Stimulated activated naive B cell treated with anti-CD40 and anti-IgM and Interleukin-4, amounts not matched to agents 10 μg/mL and 1 μg/mL and 100 μg/mL, for 72 hours (primary cell): ENCODE measurements at places on chromosomes 12 and 14.

DNA sequence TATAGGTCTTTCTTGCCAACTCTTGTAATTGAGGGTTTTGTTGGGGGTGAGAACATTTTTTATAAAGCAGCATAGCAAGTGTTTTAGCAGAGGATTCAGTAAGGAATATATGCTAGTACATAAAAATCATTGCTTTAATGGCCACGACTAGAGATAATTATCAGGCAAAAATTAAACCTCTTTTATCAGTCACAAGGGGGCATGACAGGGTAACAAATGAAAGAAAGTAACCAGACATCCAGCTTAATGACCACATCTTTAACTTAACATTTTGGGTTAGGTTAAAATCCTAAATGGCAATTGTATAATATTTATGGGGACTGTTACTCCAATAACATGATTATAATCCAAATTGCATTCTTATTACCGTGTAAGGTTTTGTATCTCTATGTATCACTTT, 119.6 kb downstream of the LRRIQ1 start:
- H3K4me1 ChIP-seq = no peaks in the 10 kb centered on the region
- no peak overlapping the region for H3K27ac ChIP-seq
- H3K27me3 ChIP-seq = no peaks in the 10 kb centered on the region
- no peaks in the 10 kb centered on the region for H3K36me3 ChIP-seq
- no peak for DNase-seq

GRCh38 chr14:93861836-93862235, 65.3 kb upstream of the FAM181A start:
- H3K36me3 ChIP-seq = no peaks in the 10 kb centered on the region
- no peak for DNase-seq
- no peaks in the 10 kb centered on the region for H3K4me1 ChIP-seq
- no peak overlapping the region for H3K27ac ChIP-seq
- peaks cover 22% of the 10 kb centered on the region for H3K27me3 ChIP-seq

DNA sequence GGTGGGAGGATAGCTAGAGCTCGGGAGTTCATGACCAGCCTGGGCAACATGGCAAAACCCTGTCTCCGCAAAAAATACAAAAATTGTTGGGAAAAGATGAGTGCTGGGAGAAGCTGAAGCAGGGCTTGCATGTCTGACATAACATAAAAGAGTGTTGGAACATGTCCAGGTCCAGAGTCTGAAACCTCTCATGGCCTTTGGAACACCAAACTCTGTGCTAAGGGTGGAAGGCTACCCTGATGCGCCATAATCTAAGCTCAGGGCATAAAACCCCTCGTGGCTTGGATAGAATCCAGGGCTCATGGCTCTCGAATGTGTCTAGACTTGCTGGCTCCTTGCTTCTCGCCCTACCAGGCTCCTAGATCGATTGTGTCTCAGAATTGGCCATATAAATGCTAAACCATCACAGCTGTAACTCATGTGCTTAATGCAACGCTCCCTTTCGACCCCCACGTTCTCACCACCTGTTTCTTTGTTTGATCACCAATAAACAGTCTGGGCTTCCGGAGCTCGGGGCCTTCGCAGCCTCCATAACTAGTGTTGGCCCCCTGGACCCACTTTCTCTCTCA, 6.7 kb upstream of the CLEC7A start:
- H3K27me3 ChIP-seq = peaks cover 34% of the 10 kb centered on the region
- DNase-seq = no peak
- H3K36me3 ChIP-seq = no peaks in the 10 kb centered on the region
- H3K4me3 ChIP-seq = no peak overlapping the region
- H3K27ac ChIP-seq = no peak overlapping the region
- peaks cover 2% of the 10 kb centered on the region for H3K4me1 ChIP-seq

DNA sequence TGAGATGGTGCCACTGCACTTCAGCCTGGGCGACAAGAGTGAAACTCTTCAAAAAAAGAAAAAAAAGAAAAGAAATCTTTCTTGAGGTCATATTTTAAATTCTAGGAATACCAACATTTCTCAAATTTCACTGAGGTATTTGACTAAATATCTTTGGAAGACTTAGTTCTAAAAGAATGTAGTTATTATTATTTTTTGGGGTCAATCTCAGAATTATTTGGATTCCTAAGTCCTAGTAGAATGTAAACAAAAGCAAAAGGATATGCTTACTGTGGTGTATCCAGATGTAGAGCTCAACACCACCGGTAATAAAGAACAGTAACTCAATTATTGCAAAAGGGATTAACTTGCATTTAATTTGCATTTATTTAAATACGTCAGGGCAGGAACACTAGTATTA, 25.0 kb downstream of the PRICKLE1 start:
- DNase-seq = no peak
- no peaks in the 10 kb centered on the region for H3K36me3 ChIP-seq
- H3K4me3 ChIP-seq = no peak overlapping the region

- no peaks in the 10 kb centered on the region for H3K27me3 ChIP-seq
- peak overlapping the region; percentile 31 for H3K4me3 ChIP-seq
- DNase-seq = no peak
- peaks cover 55% of the 10 kb centered on the region for H3K4me1 ChIP-seq
- H3K36me3 ChIP-seq = peaks cover 66% of the 10 kb centered on the region
Measured at GRCh38 chr14:89371585-89372511, 45.2 kb downstream of the FOXN3 start.

GRCh38 chr12:65892841-65893251, 68.6 kb downstream of the HMGA2 start:
- no peak overlapping the region for H3K4me3 ChIP-seq
- H3K27ac ChIP-seq = no peak overlapping the region
- no peaks in the 10 kb centered on the region for H3K36me3 ChIP-seq
- H3K27me3 ChIP-seq = peaks cover 15% of the 10 kb centered on the region
